K562 (cell line): ENCODE measurements at places on chromosomes 5 and 9. TPM values are rescaled to one million over a fixed set of nuclear protein-coding genes. Genes with fewer than 3 reads are reported as not detected.

STKLD1 gene
- total RNA-seq = 0.20 and 0.33 TPM in 2 replicates

SPACA9 gene
- 0.38 and 0.40 TPM in 2 replicates for total RNA-seq

SLCO6A1 gene
- total RNA-seq = 0.11 TPM in 1 of 2 replicates, not detected in the other

CCL27 gene
- 0.20 TPM in 1 of 2 replicates, not detected in the other for total RNA-seq

TYRP1 gene
- not detected in 2 replicates for total RNA-seq

MTRR gene
- total RNA-seq = 69.6 and 73.5 TPM in 2 replicates

SPATA24 gene
- total RNA-seq = 6.0 and 8.0 TPM in 2 replicates

GFI1B gene
- total RNA-seq = 73.4 and 75.7 TPM in 2 replicates

ZNF354C gene
- total RNA-seq = 0.02 and 0.07 TPM in 2 replicates

EDIL3 gene
- total RNA-seq = 0.09 and 0.11 TPM in 2 replicates

CD72 gene
- 0.25 and 0.55 TPM in 2 replicates for total RNA-seq

ZNF484 gene
- 2.7 TPM in 2 replicates for total RNA-seq

HAPLN1 gene
- not detected in 2 replicates for total RNA-seq

NUTM2G gene
- total RNA-seq = not detected in 2 replicates

IL4 gene
- total RNA-seq = not detected in 2 replicates

IL31RA gene
- total RNA-seq = not detected in 2 replicates

AJM1 gene
- 3.2 TPM in 2 replicates for total RNA-seq

KCNT1 gene
- total RNA-seq = not detected in 2 replicates

IRGM gene
- not detected in 2 replicates for total RNA-seq

TRIM14 gene
- 41.0 and 48.5 TPM in 2 replicates for total RNA-seq

CCL19 gene
- not detected in 2 replicates for total RNA-seq

HTR1A gene
- not detected in 2 replicates for total RNA-seq

FGD3 gene
- total RNA-seq = 0.76 and 1.3 TPM in 2 replicates

SLC6A3 gene
- total RNA-seq = not detected in 2 replicates

TNFSF8 gene
- total RNA-seq = 0.09 and 0.29 TPM in 2 replicates

ENTPD8 gene
- total RNA-seq = 0.13 and 0.18 TPM in 2 replicates

ZFP37 gene
- total RNA-seq = 0.22 and 0.27 TPM in 2 replicates

STOM gene
- 56.7 and 56.9 TPM in 2 replicates for total RNA-seq
